ENCODE measurements at places on chromosomes 1 and 21. TPM values are rescaled to one million over a fixed set of nuclear protein-coding genes. Genes with fewer than 3 reads are reported as not detected.

DNA sequence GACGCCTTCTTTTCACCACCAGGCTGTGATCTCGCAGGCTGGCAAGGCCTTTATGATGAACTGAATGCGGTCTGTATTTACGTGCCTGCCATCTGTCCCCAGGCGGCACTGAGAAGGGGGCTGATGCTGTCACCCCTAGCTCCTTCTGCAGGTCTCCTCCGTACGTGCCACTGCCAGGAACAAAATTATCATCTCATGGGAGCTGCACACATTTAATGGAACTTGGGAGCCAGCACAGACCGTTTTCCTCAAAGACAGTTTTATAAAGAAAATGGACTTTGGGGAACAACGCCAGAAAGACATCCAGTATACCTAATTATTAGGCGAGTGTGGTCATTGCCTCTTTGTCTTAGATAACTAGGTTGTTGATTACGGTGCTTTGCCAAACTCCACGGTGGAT, 434.5 kb downstream of the KIF26B start:
- DNase-seq, result no peak

DNA sequence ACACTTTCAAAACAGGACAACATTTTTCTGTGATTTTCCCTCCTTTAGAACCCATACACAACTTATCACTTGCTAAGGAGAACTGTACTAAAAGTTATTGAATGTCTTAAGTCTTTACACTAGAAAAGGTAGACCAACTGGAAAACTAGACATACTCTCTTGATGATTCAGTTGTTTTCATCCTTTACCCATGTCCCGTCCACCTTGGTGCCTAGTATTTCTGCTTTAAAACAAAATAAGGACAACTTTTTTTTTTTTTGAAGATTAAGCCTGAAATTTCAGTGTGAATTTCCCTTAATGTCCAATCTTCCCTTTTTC, 4.5 kb downstream of the CDKN2C start:
- no peak for DNase-seq

GRCh38 chr1:169018751-169019150, 87.7 kb upstream of the ATP1B1 start:
- no peak for DNase-seq

DNA sequence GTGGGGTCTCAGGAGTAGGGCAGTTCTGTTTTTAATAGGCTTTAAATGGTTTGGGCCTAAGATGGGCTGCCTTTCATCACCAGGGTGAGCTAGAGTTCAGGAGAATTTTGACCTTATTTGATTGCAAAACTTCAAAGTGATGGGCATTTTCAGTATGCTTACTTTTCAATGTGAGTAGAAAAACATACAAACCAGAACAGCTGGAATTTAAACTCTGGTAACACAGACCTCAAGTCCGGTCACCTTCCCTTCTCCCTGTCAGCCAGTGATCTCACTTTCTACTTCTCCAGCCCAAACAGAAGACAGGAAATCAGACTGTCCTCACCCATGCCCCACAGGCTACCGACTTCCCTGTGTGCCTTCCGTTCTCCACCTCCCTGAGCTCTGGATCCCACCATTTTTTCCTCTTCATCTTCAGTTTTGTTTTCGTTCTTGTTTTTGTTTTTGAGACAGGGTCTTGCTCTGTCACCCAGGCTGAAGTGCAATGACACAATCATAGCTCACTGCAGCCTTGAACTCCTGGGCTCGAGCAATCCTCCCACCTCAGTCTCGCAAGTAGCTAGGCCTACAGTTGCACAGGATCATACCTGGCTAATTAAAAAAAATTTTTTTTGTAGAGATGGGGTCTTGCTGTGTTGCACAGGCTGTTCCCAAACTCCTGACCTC, 374.0 kb downstream of the CAMTA1 start:
- no peak for DNase-seq

- DNase-seq, result no peak
Measured at GRCh38 chr1:248670003-248670402, 14.7 kb upstream of the OR2T27 start.

- no peak for DNase-seq
Measured at GRCh38 chr1:94550800-94551241, 9.3 kb upstream of the F3 start.

- DNase-seq, result no peak
Measured at GRCh38 chr1:202909494-202909893, 17.5 kb downstream of the KLHL12 start.

DNA sequence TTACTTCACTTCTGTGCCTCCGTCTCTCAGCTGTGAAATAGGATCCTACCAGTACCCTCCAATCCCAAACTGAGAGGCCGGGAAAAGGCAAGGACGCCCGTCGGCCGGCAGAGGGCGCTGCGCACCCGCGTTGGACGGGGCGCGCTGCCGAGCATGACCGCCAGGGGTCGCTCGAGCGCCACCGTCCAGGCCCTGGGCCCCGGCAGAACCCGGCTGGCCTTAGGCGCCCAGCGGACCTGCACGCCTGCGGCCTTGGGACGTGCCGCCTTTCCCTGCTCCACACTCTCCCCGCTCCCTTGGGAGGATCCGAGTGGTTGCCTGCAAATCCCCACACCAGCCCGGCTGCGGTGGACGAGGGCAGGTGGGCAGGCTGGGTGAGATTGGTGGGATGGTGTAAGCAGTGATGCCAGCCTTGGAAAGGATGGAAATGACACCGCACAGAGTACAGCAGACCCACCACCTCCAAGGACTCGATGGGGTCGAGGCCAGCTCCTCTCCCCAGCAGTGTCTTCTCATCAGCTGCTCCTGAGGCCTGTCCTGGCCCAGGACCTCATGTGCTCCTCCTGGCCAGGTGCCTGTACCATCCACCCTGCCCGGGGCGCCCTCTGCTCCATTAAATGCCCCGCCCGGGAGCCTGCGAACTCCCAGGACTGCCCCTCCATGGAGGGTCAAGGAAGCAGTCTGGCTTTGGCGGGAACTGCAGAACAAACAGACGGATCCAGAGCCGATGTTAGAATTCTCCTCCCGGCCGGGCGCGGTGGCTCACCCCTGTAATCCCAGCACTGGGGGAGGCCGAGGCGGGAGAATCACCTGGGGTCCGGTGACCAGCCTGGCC, 47.4 kb upstream of the LBR start:
- peak; percentile 77 for DNase-seq

DNA sequence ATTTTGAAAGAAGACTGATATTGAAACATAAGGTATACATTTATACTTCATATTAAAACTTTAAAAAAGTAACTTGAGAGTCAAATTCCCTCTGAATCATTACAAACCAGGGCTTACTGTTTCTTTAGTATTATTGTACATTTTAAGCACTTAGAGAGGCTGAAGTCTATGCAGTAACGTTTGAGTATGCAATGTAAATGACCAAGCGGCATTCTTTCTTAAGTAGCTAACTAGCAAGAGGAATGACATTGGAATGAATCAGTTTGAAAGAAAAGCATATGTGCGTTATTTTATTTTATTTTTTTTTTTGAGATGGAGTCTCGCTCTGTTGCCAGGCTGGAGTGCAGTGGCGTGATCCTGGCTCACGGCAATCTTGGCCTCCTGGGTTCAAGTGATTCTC, 24.3 kb downstream of the WNT2B start:
- no peak for DNase-seq

DNA sequence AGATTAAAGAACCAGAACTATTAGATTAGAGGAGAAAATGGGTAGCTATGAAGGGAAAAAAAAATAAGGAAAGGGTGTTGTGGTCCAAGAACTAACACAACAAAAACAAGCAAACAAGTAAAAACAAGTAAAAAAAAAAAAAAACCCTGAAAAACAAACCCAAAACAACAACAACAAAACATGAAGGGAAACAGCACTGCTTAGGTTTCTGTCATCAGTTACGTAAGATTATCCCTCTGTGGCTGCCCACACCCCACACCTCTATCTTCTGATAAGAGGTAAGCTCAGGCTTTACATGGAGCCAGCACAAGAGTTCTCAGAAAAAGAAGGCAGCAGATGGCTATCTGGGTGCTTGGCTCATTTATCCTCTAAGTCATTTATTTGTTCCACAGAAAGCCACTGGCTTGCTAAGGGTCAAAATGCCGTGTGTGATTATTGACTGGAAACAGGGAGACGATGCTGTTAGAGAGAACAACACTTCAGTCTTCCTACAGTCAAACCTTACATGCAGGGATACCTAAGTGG, 57.5 kb downstream of the KIAA0319L start:
- DNase-seq, result peak; percentile 78

DNA sequence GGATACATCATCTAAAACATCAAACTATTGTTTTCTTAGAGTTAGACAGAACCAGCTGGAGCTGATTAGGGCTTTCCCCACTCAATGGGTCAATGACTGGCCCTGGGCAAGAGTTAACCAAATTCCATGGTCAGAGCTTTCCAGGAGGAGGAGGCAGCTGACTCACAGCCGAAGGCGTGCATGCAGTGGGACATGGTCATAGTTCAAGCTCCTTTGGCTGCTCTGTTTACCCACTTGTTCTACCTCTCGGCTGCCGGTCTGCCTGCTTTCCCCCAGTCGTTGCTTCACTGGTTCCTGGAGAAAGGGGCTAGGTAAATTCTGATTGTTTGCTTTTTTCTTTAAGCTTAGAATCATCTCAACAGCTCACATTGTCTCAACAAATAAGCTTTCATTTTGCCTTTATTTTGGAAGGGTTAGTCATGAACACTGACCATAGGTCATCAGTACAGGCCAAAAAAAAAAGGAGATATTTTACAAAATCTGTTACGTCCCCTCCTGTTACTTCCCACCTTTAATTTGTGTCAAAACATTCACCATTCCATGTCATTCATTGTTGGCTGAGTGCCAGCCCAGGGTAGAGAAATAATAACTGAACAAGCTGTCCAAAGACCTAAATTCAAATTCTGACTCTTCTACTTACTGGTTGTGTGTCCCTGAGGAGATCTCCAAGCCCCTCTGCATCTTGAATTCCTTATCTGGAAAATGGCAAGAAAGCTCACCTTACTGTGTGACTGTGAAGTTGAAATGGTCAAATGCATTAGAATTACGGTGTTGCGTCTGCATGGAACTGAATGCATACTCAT, 12.0 kb downstream of the MAB21L3 start:
- no peak for DNase-seq

- no peak for DNase-seq
Measured at GRCh38 chr1:93537396-93537795, 89.5 kb downstream of the FNBP1L start.

GRCh38 chr1:3247521-3248121, 178.6 kb downstream of the PRDM16 start:
- no peak for DNase-seq

DNA sequence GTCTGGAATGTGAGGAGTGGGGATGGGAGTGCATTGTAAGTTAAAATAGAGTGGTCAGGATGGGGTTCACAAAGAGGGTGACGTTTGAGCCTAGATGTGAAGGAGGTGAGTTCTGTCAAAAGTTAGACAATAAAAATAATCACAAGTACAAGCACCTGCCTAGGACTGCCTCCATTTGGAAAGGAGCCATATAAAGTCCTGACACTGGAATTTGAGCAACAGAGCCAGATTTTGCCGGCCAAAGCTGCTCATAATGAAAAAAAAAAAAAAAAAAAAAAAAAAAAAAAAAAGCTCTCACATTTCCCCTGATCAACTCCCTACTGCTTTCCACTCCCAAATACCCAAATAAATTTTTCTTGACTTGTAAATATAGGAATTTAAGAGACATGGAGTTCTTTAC, 4.1 kb downstream of the PALMD start:
- DNase-seq, result no peak

DNA sequence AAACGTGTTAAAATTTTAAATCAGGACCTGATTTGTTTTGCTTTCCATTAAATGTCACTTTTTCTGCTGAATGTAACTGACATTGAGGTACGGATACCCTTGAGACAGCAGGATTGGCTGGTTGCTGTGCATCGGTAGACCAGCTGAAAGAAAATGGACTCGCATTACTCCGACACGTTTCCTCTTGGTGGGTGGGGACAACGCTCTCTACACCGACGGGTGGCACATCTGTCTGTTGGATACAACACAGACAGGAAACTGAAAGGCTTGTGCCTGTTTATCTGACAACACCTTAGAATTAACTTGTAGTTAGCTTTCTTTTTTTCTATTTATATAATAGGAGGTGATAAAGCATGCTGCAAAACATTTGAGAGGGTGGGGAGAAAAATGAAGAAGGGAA, 19.4 kb downstream of the PRPF38A start:
- DNase-seq, result peak; percentile 84

DNA sequence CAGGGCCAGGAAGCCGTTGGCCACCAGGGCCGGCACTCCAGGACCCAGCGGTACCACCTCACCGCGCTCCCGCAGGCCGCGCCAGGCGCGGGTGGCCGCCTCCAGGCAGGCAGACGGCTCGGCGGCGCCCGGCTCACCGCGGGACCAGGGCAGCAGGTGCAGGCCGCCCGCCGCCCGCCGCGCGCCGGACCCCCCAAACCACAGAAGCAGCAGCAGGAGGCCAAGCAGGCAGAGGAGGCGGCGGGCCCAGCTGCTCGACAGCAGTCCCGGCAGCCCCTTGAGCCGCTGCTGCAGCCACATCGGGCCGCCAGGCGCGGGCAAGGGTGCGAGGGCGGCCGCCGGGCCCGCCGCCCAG, 312 bp downstream of the KIAA2013 start:
- DNase-seq, result no peak

DNA sequence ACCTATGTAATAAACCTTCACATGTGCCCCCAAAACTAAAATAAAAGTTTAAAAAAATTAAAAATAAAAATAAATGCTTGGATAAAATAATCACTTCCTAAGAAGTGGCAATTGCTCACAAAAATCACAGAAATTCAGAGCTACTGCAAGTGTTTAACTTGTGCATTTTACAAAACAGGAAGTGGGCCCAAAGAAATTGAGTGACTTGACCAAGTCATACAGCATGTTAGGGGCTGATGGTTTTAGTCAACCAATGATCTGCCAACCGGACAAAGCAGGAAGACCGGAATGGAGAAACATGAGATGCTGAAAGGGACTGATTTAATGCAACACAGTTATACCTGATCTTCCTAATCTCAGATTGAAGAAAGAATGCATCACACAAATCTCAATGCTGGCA, 96.5 kb downstream of the SMYD2 start:
- no peak for DNase-seq

DNA sequence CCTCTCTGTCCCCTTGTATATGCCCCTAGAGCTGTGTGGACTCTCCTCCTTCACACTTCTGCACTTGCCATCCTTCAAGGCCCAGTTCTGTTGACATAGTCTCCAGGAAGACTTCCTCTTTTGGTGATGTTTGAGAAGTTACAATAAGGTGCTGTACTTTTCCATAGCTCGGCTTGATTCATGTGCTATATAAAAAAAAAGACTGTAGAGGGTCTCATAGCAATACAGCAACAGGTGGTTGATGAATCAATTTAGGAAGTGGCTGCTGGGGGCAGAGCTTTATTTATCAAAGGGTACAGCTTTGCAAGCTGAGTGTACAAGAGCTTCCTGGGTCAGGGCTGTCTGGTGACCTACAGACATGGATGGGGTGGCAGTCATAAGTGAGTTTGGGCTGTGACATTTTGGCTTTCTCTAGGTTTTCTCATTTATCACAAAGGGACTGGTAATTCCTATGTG, 102.7 kb downstream of the RUNX1 start:
- DNase-seq, result no peak

- no peak for DNase-seq
Measured at GRCh38 chr1:180066150-180066549, 88.5 kb upstream of the QSOX1 start.

ANGEL2 gene
- total RNA-seq, result 45.0 TPM

RNU5D-1 gene
- total RNA-seq, result not detected

CCDC181 gene
- not detected for total RNA-seq

NBPF4 gene
- total RNA-seq, result not detected

S100A2 gene
- total RNA-seq, result 1.2 TPM

ARHGEF16 gene
- total RNA-seq, result not detected

RPL5 gene
- total RNA-seq, result 660 TPM

KLHL21 gene
- 26.7 TPM for total RNA-seq
